ENCODE measurements at places on chromosomes 1 and 21. TPM values are rescaled to one million over a fixed set of nuclear protein-coding genes. Genes with fewer than 3 reads are reported as not detected.

The TDRD10 gene
- total RNA-seq, result not detected

The F13B gene
- total RNA-seq, result not detected

The KRTAP19-3 gene
- not detected for total RNA-seq

The CD1B gene
- not detected for total RNA-seq

The SORT1 gene
- total RNA-seq, result 3.8 TPM

The IFI44 gene
- total RNA-seq, result 0.25 TPM

The GJA4 gene
- total RNA-seq, result not detected

The OR2G6 gene
- not detected for total RNA-seq

The TRIM46 gene
- 1.4 TPM for total RNA-seq

The DRAXIN gene
- total RNA-seq, result 0.08 TPM

The CLDN19 gene
- not detected for total RNA-seq

The FBXO42 gene
- 8.8 TPM for total RNA-seq

The CFHR3 gene
- 0.10 TPM for total RNA-seq

The NES gene
- 1.2 TPM for total RNA-seq

The FOXO6 gene
- total RNA-seq, result 0.91 TPM

The ZBTB48 gene
- total RNA-seq, result 10.3 TPM

The ARMH1 gene
- total RNA-seq, result 0.28 TPM

The LCE1A gene
- not detected for total RNA-seq

The TUT4 gene
- 18.0 TPM for total RNA-seq

The FALEC gene
- total RNA-seq, result not detected

The VAV3 gene
- 1.3 TPM for total RNA-seq

The RGSL1 gene
- total RNA-seq, result not detected

The FAM72D gene
- total RNA-seq, result 6.3 TPM

The IKBKE gene
- 8.0 TPM for total RNA-seq

Data from A549 treated with RU486 at 1 μM for 4 hours (cell line).